Tongue (tissue), 3 donors: ENCODE measurements at places on chromosomes 4 and X. TPM values are rescaled to one million over a fixed set of nuclear protein-coding genes. Genes with fewer than 3 reads are reported as not detected.

The MAGIX gene
- 3.5 TPM for total RNA-seq

The CDK16 gene
- total RNA-seq: 116 TPM

The FAT4 gene
- total RNA-seq: 81.5 TPM

The GPR173 gene
- total RNA-seq: 3.1 TPM

The MAGEA10 gene
- total RNA-seq: not detected

The TMEM35A gene
- 1.7 TPM for total RNA-seq

The RS1 gene
- total RNA-seq: not detected

The SMC1A gene
- 24.2 TPM for total RNA-seq

The SMIM31 gene
- not detected for total RNA-seq

The WAS gene
- total RNA-seq: 1.6 TPM

The MAGEC2 gene
- not detected for total RNA-seq
